ENCODE measurements at places on chromosomes 3 and 15.

GRCh38 chr3:196227121-196227561 is 10.8 kb downstream of the SLC51A start:
- DNase-seq = no peak

DNA sequence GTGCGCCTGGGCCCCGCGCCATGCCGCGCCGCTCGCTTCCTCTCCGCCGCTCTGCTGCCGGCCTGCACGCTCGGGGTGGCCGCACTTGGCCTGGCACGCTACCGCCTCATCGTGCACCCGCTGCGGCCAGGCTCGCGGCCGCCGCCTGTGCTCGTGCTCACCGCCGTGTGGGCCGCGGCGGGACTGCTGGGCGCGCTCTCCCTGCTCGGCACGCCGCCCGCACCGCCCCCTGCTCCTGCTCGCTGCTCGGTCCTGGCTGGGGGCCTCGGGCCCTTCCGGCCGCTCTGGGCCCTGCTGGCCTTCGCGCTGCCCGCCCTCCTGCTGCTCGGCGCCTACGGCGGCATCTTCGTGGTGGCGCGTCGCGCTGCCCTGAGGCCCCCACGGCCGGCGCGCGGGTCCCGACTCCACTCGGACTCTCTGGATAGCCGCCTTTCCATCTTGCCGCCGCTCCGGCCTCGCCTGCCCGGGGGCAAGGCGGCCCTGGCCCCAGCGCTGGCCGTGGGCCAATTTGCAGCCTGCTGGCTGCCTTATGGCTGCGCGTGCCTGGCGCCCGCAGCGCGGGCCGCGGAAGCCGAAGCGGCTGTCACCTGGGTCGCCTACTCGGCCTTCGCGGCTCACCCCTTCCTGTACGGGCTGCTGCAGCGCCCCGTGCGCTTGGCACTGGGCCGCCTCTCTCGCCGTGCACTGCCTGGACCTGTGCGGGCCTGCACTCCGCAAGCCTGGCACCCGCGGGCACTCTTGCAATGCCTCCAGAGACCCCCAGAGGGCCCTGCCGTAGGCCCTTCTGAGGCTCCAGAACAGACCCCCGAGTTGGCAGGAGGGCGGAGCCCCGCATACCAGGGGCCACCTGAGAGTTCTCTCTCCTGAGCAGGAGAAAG is 951 bp downstream of the GPR62 start:
- DNase-seq = no peak

DNA sequence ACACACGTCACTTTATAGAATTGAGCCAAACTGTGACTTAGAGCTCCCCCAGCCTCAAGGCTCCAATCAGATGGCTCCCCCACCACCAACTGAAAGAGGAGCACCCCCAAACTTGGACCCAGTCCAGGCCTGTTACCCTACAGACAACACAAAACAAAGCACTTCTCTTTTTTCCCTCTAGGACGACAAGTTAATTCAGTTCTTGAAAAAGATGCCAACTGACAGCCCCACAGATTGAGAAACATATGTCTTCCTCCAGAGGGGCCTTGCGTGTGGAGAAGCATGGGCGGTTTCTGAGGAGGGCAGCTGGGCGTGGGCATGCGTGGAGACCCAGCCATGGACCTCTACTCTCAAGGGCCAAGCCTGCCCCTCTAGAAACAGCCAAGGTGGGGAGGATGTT is 229.5 kb downstream of the SHQ1 start:
- DNase-seq = no peak

DNA sequence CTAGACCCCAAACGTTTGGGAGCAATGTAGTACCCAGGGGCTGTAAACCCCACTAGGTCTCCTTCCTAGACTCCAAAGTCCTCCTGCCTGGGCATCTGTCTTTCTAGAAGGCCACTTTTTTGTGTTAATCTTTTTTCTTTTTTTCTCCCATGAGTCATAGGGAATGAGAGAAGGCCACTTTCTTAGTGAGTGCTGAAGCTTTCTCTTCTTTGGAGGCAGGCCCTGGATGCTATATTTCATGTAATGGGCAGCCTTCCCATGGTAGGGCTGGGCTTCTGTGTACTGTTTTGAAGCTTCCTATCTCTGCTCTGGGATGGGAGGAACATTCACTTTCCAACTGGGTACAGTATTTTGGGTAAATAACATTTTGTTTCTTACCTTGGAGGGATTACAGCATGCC is 15.2 kb upstream of the RTP2 start:
- no peak for DNase-seq

DNA sequence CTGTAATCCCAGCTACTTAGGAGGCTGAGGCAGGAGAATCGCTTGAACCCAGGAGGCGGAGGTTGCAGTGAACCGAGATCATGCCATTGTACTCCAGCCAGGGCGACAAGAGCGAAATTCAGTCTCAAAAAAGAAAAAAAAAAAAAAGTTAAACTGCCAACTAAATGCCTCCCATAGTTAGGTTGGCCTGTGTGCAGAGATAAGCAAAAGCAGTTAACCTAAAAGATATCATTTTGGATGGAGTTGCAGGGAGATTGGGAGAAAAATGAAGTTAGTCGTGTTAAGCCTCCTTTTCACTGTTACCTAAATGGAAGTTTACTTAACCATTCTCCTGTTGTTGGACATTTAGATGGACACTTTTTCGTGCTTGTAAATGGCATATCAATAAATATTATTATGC is 11.4 kb upstream of the FETUB start:
- DNase-seq = no peak

DNA sequence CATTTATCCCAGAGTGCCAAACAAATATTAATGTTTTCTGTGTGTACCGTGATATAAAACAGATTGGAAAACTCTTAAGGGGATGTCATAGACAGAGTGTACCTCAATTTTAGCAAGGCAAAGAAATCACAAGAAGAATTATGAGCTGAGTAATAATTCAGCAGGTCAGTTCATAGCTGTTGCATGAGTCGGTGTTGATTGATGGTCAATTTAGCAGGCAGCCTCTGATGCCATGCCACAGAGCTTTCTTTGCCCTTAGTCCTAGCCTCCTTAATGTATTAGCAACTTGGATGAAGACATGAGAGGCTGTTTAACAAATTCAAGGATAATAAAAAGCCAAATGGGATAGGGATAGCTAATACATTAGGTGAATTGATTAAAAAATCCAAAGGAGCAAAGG is 6.8 kb downstream of the SLC35A5 start:
- no peak for DNase-seq

GRCh38 chr3:77427528-77427927 is 387.6 kb downstream of the ROBO2 start:
- no peak for DNase-seq
